SHP77 treated with DMSO at 0.1 percent for 48 hours (cell line): ENCODE measurements at places on chromosomes 16 and 17.
A peak's percentile ranks its signal among the peaks of the same experiment; 100 is the strongest.

- no peak for DNase-seq
Measured at GRCh38 chr17:27893841-27894503, 807 bp upstream of the LYRM9 start.

GRCh38 chr17:77700165-77700881, 258.2 kb upstream of the TNRC6C start:
- DNase-seq: no peak

- no peak for DNase-seq
Measured at GRCh38 chr17:71286625-71287024, 834.2 kb upstream of the SOX9 start.

DNA sequence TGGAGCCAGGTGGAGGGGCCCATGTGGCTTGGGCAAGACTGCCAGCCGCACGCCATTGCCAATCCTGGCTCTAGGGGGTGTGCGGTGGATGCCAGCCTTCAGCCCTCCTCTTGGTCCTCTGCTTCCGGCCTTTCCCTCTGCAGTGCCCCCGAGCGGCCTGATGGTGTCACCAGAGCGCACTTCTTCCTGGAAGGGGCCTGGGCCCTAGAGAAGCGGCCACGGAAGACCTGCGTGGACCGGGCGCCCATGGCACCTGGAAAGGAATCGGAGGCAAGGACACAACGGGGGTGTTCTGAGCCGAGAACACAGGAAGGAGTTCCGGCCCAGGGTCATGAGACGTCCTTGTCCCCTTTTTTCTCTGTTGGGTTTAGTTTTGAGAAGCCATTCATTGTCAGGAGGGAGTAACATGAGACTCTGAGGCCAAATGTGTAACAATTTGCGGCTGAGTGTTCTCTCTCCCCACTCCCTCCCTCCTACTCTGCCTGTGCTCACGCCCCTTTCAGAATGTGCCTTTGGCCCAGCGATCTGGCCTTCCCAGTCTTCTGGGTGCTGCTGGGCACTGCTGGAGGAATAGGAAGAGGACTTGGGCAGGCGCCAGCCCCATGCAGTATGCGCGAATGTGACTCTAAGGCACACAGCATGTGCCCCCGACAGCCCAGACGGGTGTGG, 92.8 kb downstream of the IRX3 start:
- DNase-seq: peak; percentile 50

DNA sequence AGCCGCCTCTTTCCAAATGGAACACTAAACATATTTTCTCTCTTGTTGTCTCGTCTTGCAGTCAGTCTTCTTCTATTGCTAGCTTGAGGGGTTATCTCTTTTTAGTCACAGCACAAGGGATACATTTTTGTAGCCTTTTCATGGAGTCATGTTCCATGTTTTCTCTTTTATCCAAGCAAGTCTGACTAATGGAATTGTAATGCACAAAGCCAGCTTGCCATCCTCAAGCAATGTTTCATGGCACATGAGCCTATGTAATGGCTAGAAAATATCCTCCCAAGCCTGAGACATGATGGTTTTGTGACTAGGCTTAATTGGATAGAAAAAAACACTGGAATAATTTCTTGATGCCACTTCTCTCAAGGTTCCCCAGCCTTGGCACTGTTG, 414.6 kb upstream of the GOT2 start:
- DNase-seq: no peak

DNA sequence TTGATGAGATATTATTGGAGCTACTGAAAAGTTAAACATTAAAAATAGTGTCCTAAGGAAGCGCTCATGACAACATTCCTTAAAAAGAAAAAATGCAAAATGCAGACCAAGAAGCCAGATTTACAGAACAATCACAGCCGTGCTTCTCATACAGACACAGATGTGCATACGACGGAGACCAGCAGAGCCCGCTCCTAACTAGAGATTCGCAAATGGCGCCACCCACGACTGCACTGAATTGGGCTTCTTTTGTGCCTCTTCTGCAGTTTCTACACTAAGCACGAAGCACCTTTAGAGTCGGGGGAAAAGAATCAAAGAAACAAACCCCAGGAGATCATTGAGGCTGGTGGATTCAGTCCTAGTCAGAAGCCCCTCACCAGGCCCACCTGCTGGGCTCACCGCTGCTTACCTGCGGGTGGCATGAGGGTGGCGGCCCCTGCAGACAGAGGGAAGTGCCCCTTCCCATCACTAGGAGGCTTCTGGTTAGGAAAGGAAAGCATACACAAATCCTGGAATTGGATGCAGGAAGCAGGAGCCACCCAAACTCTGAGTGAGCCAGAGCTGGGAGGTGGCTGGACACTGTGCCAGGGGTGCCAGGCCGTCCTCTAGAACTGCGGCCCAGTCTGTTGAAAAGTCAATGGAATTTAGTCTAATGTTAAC, 64.9 kb upstream of the CHMP6 start:
- DNase-seq: no peak

- DNase-seq: peak; percentile 71
Measured at GRCh38 chr17:69607162-69607834, 192.8 kb downstream of the MAP2K6 start.

DNA sequence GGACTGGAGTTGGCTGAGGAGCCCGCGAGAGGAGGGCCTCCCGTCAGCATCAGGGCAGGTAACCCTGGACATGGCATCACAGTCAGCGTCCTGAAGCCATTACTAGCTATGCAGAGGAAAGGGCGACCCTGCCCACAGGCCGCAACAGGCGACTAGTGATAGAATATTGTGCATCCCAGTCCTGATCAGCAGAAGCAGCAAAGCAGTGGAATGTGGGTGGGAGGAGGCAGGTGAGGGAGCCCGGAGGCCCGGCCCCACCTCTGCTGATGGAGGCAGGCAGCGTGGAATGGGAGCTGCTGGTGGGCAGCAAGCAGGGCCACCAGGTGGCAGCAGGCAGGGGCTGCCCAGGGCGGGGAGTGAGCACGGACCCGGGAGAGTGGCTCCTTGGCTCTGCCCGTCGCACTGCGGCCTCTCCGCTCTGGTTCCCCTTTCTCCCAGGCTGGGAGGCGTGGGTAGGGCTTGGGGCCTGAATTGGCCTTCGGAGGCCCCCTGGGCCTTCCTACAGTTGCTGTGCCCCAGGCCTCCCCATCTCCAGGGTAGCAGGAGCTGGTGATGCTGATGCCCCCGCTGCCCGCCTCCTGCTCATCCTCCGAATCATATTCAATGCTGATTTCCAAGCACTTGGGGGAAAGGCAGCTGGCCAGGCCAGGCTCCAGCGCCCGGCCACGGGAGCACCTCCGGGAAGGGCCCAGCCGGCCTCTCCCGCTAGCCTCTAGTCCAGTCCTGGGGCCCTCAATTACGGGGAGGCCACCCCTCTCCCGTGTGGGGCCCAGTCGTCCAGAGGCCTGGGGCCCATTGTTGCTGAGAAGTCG, 20.2 kb downstream of the TSPOAP1 start:
- DNase-seq: no peak

- DNase-seq: no peak
Measured at GRCh38 chr17:57723427-57724025, 21.6 kb downstream of the CCDC182 start.

DNA sequence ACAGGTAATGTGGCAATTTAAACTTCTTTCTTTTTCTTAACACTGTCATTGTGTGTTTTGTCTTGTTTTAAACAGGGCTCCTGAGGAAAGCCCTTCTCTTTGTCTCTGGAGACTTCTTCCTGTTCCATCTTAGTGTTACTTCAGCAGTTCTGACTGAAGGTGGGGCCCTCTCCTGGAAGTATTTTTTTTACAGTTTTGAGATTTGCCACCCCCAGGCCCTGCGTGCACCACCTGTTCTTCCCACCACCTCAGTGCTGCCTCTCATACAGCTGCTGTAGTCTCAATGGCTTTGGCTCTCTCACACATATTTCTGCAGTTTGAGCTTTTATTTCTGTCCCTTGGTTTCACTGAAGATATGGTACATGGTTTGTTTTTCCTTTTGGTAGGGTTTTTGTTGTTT, 52.5 kb upstream of the ALDH3A1 start:
- no peak for DNase-seq

DNA sequence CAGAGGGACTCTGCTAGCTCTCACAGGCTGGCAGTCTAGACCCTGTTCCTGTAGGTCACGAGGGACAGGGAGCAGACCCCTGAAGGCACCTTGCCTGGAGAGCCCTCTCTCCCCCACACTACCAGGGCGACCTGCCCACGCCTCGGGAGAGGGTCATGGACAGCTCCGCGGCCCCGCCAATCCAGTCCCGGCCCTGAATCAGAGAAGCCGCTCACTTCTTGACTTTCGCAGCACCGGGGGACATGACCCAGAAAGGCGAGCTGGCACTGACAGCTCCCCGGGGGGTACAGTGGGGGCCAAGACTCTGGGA, 5.1 kb downstream of the KIFC3 start:
- no peak for DNase-seq

DNA sequence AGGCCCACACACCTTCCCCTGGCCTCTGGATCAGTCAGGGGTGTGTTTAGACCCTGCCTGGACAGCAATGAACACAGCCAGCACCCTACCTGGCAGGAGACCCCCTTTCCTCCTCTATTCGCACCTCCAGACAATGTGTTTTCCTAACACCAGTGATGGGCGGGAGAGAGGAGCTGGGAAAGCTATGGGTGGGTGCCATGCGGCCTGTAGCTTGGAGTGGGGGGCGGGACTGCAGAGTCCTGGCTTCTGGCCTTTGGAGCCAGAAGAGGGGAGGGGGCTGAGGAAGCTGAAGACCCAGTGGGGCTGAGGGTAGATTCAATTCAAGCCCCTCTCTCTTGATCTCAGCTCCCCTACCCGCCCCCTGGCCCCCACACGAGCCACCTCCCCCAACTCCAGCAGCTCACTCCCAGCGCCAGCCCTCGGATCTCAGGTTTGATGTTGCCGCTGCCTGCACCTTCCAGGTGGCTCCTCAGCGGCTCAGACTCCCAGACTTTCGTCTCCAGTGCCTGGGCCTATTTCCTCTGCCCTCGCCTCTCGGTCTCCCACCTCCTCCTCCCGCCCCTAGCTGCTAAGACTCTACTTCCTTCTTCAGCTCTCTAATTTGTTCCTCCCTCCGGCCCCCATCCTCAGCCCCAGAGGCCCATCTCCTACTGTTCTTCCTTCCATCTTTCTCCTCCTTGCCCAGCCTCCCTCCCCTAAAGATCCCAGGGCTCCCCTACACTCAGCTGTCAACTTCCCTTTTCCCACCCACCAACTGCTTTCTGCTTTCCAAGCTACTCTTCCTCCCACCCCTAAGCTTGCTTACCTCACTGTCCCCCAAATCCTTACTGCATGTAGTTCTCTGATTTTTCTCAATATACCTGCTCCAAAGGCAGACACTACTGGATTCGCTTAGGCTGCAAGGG, 6.8 kb upstream of the SP6 start:
- DNase-seq: no peak

- peak; percentile 76 for DNase-seq
Measured at GRCh38 chr17:38539386-38539785, 66.4 kb downstream of the SRCIN1 start.

GRCh38 chr16:54197758-54198157, 88.8 kb downstream of the IRX3 start:
- no peak for DNase-seq

GRCh38 chr17:27345141-27345904, 51.4 kb downstream of the WSB1 start:
- peak; percentile 90 for DNase-seq

DNA sequence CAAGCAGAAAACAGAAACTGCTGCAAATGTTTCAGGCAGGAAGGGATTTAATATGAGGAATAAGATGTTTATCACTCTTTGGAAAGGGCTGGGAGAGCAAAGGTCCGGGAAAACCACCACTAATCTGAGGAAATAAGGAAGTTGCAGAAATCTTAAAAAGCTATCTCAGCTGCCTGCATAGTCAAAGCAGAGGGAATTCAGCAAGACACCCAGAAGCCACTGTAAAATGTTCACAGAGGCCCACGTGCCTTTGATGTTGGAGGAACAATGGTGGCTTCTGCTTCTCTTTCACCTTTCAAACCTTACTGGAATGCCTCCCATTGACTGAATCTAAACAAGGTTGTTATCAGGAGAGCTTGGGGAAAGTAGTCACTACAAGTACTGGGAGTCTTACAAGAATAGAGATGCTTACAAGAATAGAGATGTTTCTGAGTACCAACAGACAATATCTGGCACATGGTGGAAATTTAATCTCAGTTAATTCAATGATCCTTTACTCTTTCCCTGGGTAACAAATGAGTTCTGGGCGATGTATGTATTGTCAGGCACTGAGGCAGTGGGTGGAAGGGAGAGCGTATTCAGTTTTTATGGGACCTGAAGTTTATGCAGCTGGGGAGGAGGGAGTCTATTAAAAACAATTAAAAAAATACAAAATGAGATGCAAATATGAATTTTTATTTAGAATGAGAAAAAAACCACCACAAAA, 56.1 kb upstream of the MED13 start:
- DNase-seq: no peak

- no peak for DNase-seq
Measured at GRCh38 chr17:78357672-78358537, 2.0 kb downstream of the SOCS3 start.

GRCh38 chr17:64329588-64329987, 61.1 kb downstream of the PECAM1 start:
- no peak for DNase-seq

DNA sequence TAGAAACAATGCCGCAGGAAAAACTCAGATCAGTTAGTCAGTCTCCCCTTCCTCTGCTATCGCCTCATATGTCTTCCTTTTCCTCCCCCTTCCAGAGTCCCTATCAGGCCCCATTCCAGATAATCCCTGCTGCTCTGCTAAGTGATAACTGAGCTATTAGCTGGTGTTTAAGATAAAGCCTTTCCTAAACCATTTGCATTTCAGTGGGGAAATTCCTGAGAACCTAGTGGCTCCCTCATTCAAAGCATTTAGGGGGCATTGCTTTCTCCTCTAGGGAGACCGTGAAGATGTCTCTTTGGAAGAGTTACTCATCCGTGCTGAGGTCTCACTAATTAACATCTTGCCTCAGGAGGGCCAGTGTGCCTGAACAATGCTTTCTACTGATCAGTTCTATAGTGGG, 401.6 kb downstream of the NPIPA7 start:
- no peak for DNase-seq

DNA sequence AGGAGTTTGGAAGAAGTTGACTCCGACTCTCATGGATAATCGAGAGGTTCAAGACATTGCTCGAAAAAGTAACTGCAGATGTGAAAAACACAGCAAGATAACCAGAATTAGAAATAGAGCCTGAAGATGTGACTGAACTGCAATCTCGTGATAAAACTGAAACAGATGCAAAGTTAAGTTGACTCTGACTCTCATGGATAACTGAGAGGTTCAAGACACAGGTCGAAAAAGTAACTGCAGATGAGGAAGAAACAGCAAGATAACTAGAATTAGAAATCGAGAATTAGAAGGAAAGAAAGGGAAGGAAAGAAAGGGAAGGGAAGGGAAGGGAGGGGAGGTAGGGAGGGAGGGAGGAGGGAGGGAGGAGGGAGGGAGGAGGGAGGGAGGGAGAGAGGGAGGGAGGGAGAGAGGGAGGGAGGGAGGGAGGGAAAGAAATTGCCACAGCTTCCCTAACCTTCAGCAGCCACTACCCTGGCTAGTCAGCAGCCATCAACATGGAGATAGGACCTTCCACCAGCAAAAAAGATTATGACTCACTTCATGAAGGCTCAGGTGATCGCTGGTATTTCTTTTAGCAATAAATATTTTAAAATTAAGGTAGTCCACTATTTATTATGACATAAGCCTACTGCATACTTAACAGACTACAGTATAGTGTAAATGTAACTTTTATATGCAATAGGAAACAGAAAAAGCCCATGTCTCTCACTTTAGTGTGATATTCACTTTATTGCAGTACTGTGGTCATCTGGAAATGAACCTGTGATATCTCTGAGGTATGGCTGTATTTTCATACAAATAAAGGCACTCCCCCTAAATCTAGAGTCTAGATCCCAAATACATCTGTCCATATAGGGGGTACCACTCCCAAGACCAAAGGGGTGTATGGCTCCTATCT, 68.3 kb downstream of the KANSL1 start:
- no peak for DNase-seq
